ENCODE measurements at places on chromosomes 1 and 21.

GRCh38 chr1:173332026-173332425 is 124.9 kb upstream of the TNFSF4 start:
- DNase-seq, result no peak

GRCh38 chr21:42499444-42500112 is 3.6 kb upstream of the RSPH1 start:
- no peak for DNase-seq

DNA sequence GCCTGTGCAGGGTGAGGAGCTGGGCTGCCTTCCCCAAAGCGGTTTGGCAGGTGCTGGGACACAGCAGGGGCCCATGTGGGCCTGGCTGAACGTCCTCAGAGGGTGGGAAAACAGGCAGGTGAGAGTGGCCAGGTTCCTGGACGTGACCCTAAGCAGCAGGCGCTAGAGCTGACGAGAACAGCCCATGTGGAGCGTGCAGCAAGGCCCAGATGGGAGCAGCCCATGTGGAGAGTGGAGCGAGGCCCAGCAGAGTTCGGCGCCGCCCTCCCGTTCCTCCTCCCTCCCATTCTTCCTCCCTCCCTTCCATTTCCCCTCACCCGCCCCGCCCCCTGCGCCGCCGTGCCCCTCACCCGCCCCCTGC is 314.4 kb upstream of the VAMP3 start:
- DNase-seq, result no peak

DNA sequence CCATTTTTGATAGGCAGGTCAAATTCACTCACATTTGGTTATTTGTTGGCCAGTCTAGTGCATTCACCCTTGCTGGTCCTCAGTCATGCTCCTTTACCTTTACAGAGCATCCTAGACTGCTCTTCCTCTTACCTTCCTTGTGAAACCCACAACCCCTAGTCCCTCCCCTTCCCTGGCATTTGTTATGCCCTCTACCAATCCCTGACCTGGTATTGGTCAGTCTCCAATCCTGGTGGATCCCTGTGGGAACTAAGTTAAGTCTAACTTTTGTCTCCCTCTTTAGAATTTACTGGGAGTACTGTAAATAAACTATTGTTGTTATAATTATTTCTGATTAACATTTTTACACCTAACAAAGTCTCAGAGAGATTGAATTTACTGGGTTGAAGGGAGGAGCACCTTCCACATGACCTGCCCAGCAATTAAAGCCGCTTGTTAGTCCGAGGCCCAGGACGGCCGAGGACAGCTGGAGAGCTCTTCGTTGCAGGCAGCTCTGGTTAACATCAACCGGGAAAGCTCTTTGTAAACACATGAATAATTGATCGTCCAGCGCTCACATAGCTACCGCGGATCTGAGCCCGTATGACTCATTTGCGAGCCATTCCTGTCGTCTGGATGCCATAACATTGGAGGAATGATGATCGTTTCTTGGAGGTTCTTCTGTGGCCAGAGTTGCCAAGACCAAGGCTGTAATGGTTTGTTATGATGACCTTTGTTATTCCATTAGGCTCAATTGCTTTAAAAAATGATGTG is 31.9 kb downstream of the MTARC1 start:
- no peak for DNase-seq

DNA sequence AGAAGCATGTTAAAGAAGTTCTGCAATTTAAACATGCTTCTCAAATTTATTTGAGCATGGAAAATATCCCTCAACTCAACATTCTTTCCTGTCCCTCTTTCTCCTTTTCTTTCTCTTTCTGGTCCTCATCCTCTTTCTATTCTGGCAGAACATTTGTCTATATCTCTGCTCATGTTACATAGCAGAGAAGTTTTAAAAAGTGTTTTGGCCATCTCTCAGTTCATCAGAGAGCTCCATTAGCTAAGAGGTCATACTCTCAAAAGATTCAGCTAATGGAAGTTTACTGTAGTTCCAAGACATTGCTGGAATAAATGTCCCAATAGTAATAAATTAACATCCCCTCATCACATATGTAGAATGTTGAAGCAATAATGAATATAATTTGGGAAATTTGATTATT is 53.5 kb downstream of the XCL2 start:
- DNase-seq, result no peak

DNA sequence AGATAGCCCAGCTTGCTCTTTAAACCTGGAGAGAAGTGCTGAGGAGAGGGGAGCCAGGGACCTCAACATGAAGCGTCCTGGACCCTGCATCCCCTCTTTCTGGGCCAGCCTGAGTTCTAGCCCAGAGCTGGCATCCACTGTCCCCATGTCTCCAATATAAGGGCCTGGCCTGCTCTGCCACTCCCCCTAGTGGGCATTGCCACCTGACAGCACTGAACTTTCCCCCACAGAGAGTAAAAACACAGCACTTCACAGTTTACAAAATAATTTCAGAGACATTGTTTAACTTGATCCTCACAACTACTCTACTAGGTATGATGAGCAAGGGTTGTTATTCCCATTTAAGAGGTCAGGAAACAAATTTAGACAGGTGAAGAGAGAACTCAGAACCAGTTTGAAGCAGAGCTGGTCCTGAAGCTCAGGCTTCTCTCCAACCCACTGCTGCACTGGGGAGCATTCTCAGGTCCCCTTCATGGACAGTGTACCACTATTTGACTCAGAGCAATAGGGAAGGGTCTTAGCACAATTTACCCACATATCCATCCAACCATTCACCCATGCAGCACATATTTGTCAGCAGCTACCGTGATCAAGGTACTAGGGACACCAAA is 151.2 kb downstream of the DMRTA2 start:
- no peak for DNase-seq

- DNase-seq, result no peak
These were observed 113.4 kb upstream of the ATP1A1 start for GRCh38 chr1:116259663-116260062.

DNA sequence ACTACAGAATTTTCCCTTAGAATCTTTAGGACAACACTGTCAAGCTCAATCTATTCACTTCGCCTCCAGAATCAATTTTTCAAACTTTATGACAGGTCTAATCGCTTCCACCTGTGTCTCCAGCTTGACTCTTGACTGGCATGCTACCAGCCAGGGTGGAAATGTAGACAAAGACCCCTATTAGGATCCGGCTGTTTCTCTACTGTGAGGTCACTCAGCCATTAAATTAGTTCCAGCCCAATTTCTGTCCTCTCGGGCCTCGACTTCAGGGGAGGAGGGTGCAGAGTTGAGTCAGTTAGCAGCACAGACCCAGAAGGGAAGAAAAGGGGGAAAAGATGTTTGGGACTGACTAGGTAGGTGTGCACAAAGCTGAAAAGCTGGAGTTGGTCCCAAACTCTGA is 78.5 kb downstream of the HLCS start:
- DNase-seq, result no peak

- DNase-seq, result no peak
These were observed 46.5 kb downstream of the OLFML3 start for GRCh38 chr1:114025609-114026401.

DNA sequence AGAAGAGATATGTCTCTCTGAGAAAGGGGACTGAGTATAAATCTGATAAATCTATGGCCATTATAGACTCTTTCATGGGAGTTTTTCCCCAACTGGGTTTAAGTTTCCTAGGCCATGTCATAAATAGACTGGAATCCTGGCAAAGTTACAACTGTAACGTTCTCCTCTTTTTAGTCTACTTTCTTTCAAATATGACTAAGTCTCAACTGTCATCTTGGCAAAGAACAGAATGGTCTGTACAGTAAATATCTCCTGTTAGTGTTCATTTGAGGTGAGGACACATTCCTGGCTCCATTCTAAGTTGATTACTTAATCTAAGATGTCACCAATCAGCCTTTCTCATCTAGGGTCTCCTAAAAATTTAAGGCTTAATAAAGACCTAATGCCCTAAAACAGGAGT is 300.5 kb downstream of the BRINP2 start:
- no peak for DNase-seq

- no peak for DNase-seq
These were observed 997 bp downstream of the IFNAR2 start for GRCh38 chr21:33230545-33231324.

- DNase-seq, result no peak
These were observed 12.8 kb upstream of the ZSCAN20 start for GRCh38 chr1:33459691-33460090.

DNA sequence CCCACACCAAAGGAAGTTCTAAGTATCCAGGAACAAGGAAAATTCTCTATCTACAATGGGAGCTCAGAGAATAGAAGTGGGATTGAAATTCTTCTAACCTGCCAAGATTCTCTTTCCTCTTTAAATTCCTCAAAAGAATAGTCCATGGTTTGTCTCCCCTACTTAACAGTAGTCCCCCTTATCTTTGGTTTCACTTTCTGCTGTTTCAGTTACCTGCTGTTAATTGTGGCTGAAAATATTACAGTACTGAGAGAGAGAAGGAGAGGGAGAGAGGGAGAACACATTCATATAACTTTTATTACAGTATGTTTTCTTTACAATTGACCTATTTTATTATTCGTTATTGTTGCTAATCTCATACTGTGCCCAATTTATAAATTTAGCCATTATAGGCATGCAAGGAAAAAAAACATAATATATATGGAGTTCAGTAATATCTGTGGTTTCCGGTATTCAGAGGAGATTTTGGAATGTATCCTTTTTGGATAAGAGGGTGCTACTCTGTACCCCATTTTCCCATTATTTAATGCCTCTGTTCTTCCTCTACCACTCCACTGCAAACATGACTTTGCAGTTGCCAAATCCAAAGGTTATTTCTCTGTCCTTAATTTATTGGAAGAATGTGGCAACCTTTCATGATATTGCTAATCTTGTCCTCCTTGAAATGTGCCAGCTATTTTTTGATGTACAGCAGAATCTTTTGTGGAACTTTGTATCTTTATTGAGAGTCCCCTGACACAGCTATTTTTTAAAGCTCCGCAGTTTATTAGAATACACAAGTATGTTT is 68.0 kb downstream of the USP25 start:
- DNase-seq, result no peak

DNA sequence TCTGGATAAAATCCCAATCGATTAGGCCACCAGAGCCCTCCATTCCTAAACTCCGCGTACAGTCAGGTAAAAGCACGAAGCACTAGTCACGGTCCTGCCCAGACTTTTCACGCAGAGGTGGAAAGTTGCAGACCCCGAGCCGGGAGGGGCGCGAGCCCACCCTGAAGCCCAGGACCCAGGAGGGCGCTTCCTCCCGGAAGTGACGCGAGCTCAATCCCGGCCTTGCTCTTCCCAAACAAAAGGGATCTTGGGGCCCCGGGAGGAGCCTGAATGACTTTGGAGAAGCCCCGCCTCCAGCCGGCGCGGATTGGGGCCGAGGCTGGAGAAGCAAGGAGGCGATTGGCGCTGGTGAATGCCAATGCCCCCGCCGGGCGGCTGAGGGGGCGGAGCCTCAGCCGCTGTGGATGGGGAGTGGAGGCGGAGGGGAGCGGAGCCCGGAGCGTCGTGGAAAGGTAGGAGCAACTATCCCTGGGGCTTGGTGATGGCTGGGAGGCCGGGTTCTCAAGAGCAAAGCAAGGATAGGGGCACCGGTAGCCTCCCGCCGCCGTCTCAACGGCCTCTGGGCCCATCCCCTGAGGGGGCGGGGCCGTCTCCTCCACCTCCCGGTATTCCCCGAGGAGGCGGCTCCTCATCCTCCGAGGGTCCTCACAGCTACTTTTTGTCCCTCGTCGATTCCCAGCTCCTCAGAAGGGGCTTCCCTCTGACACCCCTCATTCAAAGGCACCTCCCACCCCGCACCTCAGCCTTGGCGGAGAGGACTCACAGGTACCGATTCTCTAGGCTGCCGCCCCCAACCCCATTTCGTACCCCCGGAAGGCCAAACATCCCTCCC is at the start of gene CTTNBP2NL:
Gene CTTNBP2NL, plus strand, starts transcription at position 394 of the 832 bp plus-strand sequence. CDS start 19,952 bp downstream, outside the sequence.
- peak; percentile 77 for DNase-seq

DNA sequence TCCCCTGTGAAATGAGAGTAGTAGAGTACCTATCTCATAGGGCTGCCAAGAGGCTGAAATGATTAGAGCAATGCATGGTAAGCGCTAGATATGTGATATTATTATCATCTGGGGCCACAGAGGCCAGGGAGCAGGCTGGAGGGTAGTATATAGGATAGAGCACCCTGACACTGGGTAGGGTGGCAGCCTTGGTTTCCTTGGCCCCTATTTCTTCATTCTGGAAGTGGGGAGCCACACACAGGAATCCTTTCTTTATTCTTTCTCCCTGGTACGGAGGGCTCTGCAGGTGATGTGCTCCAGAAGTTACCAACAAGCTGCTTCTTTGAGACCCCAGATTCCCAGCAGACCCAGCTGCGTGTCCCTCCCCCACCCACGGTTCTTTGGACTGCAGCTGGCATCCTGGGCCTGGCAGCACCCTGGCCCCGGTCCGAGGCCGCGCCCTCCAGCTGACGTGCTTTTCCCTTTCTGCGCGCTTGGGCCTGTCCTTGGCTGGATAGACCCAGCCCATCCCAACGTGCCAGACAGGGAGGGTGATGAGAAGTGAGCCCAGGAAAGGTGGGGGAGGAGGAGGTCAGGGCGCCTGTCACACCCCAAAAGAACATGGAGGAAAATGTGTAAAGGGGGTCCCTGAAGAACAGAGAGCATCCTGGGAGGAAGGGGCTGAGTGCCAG is 18.2 kb downstream of the INAVA start:
- DNase-seq, result no peak

- DNase-seq, result no peak
These were observed 14.0 kb downstream of the TRIM62 start for GRCh38 chr1:33167650-33168447.

- no peak for DNase-seq
These were observed 8.3 kb downstream of the SHISA4 start for GRCh38 chr1:201896951-201897391.

- no peak for DNase-seq
These were observed 95.3 kb downstream of the ABCA4 start for GRCh38 chr1:94025383-94026340.

GRCh38 chr1:13587256-13588030 is 3.8 kb downstream of the PDPN start:
- no peak for DNase-seq

GRCh38 chr1:228362141-228362883 is 44.3 kb downstream of the TRIM11 start:
- DNase-seq, result no peak

- DNase-seq, result no peak
These were observed 7.2 kb upstream of the OPTC start for GRCh38 chr1:203486618-203487370.

DNA sequence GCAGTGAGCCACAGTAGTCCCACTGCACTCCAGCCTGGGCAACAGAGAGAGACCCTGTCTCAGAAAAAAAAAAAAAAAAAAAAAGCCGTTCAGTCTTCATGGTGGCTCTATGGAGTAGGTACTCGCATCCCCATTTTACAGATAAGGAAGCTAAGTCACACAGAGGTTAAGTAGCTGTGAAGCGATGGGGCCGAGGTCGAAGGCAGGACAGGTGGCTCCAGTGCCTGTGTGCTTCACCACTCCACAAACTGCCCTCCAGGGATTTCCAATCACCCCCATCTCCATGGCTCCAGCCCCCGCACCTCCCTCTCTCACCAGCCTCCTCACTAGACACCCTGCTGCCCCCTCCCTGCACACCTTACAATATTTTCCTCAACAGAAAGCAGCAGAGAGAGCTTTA is 61.9 kb downstream of the SYF2 start:
- DNase-seq, result no peak
